ENCODE measurements at places on chromosomes 16 and 17.

GRCh38 chr17:82590881-82591539, 57.2 kb downstream of the WDR45B start:
- DNase-seq: no peak

- no peak for DNase-seq
Measured at GRCh38 chr16:87483481-87483880, 9.3 kb downstream of the ZCCHC14 start.

DNA sequence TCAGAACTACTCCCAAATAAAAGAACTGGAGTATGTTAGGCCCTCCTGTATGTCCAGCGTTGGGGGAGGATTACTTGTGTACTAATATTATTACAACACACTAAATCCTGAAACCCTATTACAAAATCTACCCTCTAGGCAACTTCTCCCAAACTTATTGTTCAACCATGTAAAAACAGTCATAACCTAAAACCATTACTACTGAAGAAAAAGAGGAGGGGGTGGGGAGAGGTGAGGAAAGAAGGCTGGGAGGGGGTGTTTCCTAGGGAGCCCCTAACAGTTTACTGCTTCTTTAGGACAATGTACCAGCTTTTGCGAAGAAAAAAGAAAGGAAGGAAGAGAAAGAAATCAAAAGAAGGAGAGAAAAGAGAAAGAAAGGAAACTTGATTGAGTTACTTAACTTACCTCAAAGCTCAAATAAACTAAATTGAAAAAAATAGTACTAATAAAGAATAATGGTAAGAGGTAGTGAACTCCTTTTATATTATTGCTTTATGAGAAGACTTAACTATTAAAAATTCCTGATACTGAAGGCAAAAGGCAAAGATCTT, 2.3 kb downstream of the SALL1 start:
- DNase-seq: no peak

- DNase-seq: no peak
Measured at GRCh38 chr16:50863644-50864144, 121.8 kb downstream of the CYLD start.

DNA sequence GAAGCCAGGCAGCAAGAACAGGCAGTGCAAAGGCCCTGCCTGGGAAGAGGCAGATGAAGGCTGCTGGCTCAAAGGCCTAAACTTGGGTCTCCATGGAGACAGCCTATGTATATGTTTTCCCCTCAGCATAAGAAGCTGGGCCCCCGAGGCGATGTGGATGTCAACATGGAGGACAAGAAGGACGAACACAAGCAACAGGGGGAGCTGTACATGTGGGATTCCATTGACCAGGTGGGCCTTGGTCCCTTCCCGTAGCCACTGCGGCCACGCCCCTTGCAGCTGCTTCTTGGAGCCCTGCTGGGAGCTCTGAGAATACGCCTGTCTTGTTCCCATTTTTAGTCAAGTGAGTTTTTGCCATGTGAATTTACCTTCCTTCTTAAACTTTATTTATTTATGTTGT, 106.0 kb downstream of the SDR42E1 start:
- no peak for DNase-seq

DNA sequence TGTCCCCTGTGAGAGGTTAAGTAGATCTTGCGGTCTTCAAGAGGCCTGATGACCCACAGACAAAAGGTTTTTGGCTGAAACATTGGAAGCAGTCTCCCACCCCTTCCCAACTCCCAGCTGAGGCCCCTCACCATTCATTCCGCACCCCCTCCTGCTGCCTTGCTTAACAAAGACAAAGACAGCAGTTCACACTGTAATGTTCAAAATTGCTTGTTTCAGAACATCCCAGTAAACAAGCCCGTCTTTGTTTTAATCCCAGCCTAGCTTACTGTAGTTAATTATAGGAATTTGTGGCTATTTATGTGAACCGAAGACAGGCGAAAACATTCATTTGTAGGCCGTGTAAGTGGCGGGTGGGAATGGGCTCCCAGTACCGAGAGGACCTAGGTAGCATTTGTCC, 55.7 kb downstream of the IRX5 start:
- DNase-seq: no peak

GRCh38 chr16:28108590-28109247, 45.2 kb upstream of the GSG1L start:
- no peak for DNase-seq

- no peak for DNase-seq
Measured at GRCh38 chr16:72552654-72553053, 380.7 kb upstream of the PMFBP1 start.

- no peak for DNase-seq
Measured at GRCh38 chr17:73470316-73470826, 158.6 kb upstream of the CDC42EP4 start.

All from hematopoietic multipotent progenitor cell (in vitro differentiated cells).